ENCODE measurements at places on chromosomes 12 and 14.

DNA sequence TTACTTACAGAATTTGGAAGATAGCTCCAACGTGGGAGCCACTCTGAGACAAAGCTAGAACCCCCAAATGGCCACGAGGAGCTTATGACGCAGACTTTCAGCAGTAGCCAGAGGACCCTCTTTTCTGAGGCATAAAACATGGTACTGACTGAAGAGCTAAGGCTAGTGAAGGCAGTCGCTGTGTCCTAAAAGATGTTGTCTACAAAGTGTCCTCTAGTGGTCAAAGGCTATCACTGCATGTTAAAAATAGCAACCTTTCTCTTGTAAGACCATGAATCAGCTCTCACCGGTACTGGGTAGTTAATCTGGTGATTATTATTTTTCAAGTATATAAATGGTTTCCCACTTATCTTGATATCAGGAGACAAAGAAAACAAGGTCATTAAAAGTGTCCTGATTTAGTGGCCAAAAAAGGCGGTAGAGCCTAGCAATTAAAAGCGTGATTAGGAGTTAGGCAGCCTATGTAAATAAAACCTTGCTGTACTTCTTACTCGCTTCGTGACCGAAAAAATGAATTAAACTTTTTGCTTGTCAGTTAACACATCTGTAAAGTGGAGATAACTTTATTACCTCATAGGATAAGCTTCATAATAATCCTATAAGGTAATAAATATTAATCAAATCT lies 47.0 kb upstream of the LGR5 start:
- no peak for DNase-seq

GRCh38 chr14:102927346-102927877 lies 4.9 kb downstream of the AMN start:
- DNase-seq: no peak

DNA sequence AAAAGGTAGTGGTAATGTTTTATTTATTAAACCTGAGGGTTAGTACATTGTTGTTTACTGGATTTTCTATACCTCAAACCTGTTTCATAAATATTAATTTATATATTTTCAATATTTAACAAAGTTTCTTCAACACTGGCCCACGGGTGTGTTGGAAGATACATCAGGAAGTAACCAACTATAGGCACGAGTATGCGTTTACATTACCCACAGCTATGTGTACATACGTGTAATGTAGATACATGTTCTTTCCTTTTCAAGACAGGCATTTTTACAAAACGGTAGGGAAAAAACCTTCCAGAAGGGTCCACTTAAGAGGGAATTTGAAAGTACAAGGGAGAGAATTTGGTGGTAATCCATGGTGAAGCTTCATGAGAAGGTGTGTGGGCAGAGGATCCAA lies 17.8 kb upstream of the KCNA1 start:
- no peak for DNase-seq

- no peak for DNase-seq
Measured at GRCh38 chr12:79370021-79370420, 320.7 kb downstream of the PAWR start.

DNA sequence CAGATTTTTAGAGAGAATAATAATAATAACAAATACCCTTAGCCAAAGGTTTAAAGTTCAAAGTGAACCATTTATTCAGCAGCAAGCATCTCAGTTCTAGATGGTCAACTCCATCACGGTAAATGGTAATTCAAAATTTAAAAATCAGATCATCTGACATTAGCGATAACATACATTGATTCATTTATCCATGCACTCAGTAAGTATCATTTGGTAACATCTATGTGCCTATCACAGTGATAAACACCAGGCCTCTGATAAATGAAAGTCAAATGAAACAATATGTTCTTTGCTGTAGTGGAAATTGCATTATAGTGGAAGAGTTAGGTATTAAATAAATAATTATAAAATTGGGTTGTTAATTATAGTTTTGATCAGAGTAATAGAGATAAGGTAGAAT lies 108.8 kb downstream of the CNTN1 start:
- no peak for DNase-seq

GRCh38 chr12:76899522-76899921 lies 20.7 kb upstream of the CSRP2 start:
- DNase-seq: no peak

Data from stimulated activated CD4-positive, alpha-beta T cell treated with anti-CD3 and anti-CD28 coated beads, TNF-alpha, amount 100 ng/mL, for 24 hours (primary cell).